ENCODE measurements at places on chromosomes 11 and 22.

DNA sequence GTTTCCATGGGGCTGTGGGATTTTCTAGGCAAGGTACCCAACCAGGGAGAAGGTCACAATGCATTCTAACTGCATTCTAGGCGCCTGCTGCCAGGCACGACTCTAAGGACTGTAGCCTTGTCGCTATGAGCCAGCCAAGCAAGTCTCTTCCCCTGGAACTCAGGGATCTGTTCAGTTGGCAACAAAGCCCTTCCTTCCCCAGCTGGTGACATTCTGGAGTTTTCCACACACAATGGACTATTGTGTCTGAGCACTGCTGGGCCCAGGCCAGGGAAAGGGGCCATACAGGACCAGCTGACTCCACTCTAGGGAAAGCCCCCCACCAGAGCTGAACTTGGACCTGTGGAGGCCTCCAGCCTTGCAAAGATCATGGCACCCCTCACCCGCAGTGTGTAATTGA is 116.8 kb downstream of the RRAS2 start:
- DNase-seq, result peak; percentile 25

- DNase-seq, result no peak
These were observed 1395.2 kb downstream of the TBC1D22A start for GRCh38 chr22:48157676-48158075.

DNA sequence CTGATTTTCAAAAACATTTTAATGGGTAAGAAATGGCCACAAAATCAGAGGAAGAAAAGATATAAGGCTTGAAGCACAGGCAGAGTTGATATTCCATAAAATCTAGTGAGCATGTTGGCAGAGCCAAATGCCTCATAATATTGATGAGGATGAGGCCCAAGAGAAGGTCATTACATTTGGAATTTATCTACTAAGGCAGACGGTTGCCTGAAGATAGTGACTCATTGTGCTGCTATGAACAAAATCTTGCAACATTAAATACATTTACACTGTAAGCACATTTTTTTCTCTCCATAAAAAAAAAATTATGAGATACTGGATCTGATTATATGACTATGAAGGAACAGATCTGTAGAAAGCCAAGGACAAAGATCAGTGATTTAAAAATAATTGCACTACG is 881.4 kb upstream of the CHORDC1 start:
- DNase-seq, result no peak

DNA sequence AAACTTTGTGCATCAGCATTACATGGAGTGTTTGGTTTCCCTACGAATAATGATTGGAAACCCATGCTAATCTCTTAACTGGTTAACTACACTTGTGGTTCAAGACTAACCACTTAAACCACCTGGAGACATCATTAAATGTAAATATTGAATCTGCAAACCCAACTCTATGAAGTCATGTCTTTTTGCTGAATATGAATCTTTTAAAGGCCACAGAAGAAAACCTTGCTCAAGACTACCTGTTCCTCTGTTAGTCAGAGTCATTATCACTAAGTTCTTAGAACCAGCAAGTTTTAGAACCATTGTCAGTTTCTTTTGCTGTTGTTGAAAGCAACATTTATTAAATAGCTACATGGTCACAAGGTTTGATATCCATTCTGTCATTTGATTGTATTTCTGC is 70.7 kb downstream of the SIK2 start:
- DNase-seq, result no peak

GRCh38 chr11:64122411-64123410 is 43.2 kb downstream of the MACROD1 start:
- no peak for DNase-seq

GRCh38 chr11:61923166-61924063 is 6.0 kb upstream of the RAB3IL1 start:
- DNase-seq, result no peak

DNA sequence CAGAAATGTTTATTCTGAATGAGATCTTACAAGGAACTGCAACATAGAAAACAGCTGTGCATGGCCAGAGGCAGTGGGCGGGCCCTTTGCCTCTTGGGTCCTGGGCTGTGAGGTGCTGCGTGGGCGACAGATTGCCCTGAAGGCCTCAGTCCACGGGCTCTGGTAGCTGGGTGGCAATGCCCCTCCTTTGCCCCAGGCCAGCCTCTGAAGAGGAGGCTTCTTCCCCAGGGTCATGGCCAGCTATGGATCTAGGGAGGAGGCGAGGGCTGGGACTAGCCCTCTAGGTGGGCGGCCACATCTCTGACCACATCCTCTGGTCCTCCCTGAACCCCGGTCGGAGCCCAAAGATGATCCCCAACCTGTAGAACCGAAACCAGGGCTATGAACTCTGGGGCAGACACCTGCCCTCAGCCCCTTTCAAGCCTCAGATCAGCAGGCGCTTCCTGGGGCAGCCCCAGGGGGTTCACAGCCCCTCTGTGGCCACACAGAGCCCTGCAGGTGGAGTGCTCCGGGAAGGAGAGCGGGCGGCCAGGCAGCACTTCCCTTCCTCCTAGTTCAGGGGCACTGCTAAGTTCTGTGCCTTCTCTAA is 6.6 kb upstream of the CDC42BPG start:
- no peak for DNase-seq

DNA sequence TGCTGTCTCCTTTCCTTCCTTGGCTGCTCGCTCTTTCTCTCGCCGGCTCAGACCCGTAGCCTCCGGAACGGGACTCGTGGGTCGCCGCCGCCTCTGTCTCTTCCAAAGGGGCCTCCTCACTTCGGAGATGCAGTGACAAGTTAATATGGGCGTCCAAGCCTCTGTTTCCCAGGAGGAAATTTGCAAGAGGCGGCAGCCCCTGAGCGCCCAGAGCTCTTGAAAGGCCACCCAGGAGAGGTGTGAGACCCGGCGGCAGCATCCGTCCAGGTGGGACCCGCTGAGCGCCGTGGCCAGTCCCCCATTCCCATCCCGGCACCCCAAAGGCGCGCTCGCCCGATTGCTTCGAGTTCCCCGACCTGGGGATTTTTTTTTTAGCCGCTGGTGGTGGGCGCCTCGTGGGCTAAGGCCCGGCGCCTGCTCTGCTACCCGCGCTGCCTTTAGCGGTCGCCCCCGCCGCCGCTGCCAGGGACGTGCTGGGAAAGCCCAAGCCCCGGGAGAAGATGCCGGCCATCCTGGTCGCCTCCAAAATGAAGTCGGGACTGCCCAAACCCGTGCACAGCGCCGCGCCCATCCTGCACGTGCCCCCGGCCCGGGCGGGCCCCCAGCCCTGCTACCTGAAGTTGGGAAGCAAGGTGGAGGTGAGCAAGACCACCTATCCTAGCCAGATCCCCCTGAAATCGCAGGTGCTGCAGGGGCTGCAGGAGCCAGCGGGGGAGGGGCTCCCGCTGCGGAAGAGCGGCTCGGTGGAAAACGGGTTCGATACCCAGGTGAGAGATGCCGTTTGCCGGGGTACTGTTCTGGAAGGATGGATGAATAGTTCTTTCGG is 772 bp downstream of the NAV2 start:
- no peak for DNase-seq

- DNase-seq, result no peak
These were observed 16.4 kb downstream of the SLC1A2 start for GRCh38 chr11:35402751-35403660.

Measured in posterior cingulate gyrus (tissue), 11 donors.